ENCODE measurements at places on chromosomes 5 and 9. TPM values are rescaled to one million over a fixed set of nuclear protein-coding genes. Genes with fewer than 3 reads are reported as not detected.

GRCh38 chr9:18394847-18395351, 79.1 kb upstream of the ADAMTSL1 start:
- H3K27ac ChIP-seq = no peak overlapping the region
- no peaks in the 10 kb centered on the region for H3K4me1 ChIP-seq
- H3K4me3 ChIP-seq = no peak overlapping the region
- no peaks in the 10 kb centered on the region for H3K36me3 ChIP-seq

GRCh38 chr9:6055216-6055615, 39.8 kb upstream of the RANBP6 start:
- no peaks in the 10 kb centered on the region for H3K27me3 ChIP-seq
- peak; percentile 95 for DNase-seq
- peaks cover 9% of the 10 kb centered on the region for H3K4me1 ChIP-seq
- no peaks in the 10 kb centered on the region for H3K36me3 ChIP-seq
- no peak overlapping the region for H3K27ac ChIP-seq

DNA sequence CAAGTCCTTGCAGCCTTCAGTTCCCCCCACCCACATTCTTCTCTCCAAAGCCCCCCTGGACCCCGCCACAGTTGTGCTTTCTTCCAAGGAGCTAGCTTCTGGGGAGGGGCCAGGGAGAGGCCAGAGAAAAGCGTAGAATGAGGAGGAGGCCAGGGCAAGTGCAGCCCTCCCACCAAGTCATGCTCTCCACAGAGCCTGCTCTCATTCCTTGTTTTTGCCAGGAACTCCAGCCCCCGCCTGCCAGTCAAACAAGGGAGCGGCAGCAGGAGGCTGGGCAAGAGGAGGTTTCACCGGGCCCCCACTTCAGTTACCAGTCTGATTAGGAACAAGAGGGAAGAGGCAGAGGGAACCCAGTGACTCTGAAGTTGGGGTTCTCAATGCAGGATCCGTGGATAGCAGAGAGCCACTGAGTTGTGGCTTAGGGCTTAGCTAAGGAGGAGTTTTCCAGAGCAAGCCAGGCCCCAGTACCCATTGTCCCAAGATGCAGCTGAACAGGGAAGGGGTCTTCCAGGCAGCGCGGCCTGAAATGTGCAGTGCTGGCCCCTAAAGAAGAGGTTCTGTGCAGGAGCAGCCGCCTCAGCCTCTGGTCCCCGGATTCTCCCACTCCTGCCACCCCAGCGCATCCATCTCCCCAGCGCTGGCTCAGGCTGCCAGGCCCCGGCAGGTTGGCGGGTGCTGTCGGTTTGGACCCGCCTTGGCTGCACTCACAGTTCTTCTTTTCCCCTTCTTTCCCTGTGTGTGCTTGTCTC, 120.6 kb downstream of the DAB2IP start:
- DNase-seq = no peak
- H3K27ac ChIP-seq = no peak overlapping the region
- H3K4me1 ChIP-seq = no peaks in the 10 kb centered on the region
- H3K4me3 ChIP-seq = no peak overlapping the region
- no peaks in the 10 kb centered on the region for H3K27me3 ChIP-seq

GRCh38 chr5:179766021-179766725, 27.6 kb upstream of the LTC4S start:
- peaks cover 38% of the 10 kb centered on the region for H3K36me3 ChIP-seq
- H3K4me1 ChIP-seq = peaks cover 13% of the 10 kb centered on the region
- H3K4me3 ChIP-seq = no peak overlapping the region

GRCh38 chr5:98424681-98425450, 348.6 kb upstream of the RGMB start:
- H3K27ac ChIP-seq = no peak overlapping the region
- no peaks in the 10 kb centered on the region for H3K27me3 ChIP-seq
- no peak for DNase-seq
- peaks cover 12% of the 10 kb centered on the region for H3K4me1 ChIP-seq

DNA sequence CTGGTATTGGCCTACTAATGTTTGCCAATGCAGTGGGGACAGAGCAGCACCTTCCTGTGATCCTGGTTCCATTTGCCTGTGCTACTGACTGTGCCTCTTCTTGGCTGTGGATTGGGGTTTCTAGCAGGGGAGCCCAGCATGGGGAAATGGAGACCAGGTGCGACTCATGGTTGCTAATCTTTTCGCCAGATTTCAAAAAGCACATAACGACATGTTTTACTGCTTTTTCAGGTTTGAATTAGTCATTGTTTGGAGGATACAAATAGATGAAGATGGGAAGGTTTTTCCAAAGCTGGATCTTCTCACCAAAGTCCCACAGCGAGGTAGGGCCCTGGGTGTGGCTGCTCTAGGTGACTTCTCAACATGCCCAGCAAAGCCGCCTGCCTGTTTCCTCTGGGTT, 57.6 kb downstream of the IPPK start:
- DNase-seq = no peak
- H3K27ac ChIP-seq = no peak overlapping the region
- no peaks in the 10 kb centered on the region for H3K36me3 ChIP-seq
- no peak overlapping the region for H3K4me3 ChIP-seq
- H3K27me3 ChIP-seq = no peaks in the 10 kb centered on the region

GZMA gene
- not detected for total RNA-seq

DNA sequence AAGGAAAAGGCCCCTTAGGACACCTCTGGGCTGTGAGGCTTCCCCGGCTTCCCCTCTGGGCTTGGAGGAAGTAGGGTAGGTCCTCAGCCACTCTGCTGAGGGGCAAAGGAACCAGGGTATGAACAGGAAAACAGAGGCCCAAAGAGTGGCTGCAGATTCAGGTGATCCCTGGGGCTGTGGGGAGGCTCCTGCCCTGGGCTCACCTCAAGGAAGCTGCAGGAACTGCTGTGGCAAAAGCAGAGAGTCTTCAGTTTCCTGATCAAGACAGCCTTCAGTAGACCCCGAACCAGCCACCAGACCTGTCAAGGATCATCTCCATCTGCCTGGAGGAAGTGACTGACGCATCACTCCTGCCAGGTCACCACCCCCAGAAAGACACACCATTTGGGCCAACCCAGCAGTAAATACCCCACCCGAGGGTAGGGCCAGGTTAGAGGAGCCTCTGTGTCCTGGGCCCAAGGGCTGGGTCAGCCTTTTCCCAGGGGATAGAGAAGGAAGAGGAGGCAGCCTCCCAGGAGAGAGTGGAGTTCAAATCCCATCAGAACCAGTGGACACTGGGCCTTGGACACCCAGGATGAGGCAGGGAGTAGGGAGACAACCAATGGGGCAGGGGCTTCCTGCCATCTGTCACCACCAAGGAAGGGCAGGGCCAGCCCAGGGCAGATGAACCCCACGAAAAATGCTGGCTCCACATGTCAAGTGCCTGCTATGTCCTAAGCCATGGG, 5.8 kb upstream of the ST6GALNAC6 start:
- no peak overlapping the region for H3K4me3 ChIP-seq
- peaks cover 23% of the 10 kb centered on the region for H3K4me1 ChIP-seq
- H3K36me3 ChIP-seq = no peaks in the 10 kb centered on the region
- no peak overlapping the region for H3K27ac ChIP-seq
- DNase-seq = no peak

- no peak overlapping the region for H3K4me3 ChIP-seq
- peaks cover 10% of the 10 kb centered on the region for H3K27me3 ChIP-seq
- H3K27ac ChIP-seq = no peak overlapping the region
- no peaks in the 10 kb centered on the region for H3K36me3 ChIP-seq
- peaks cover 25% of the 10 kb centered on the region for H3K4me1 ChIP-seq
- DNase-seq = no peak
Observed at GRCh38 chr5:84379749-84380148, 4.9 kb downstream of the EDIL3 start.

FGD3 gene
- total RNA-seq = 2.0 TPM

- H3K4me3 ChIP-seq = no peak overlapping the region
- H3K27ac ChIP-seq = no peak overlapping the region
- DNase-seq = peak; percentile 80
- H3K27me3 ChIP-seq = no peaks in the 10 kb centered on the region
Observed at GRCh38 chr5:38551030-38552017, 5.1 kb downstream of the LIFR start.

HMCN2 gene
- 2.6 TPM for total RNA-seq

DNA sequence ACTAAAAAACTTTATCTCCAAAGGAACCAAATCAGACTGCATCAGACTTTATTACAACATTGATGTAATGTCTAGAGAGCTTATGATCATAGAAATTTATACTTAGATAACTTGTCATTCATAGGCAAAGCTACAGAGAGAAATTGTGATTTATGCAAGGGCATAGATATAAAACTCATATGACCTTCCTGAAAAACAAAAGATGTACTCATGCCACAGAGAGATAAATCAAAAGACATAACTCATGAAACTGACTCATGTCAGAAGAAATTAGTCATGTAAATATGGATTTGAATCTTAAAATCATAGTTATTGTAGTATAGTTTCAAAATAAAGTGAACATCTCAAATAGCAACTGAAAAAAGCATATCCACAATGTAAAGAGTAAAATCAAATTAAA, 186.2 kb downstream of the GABBR2 start:
- H3K27me3 ChIP-seq = no peaks in the 10 kb centered on the region
- no peak overlapping the region for H3K27ac ChIP-seq
- H3K36me3 ChIP-seq = no peaks in the 10 kb centered on the region
- no peaks in the 10 kb centered on the region for H3K4me1 ChIP-seq
